ENCODE measurements at places on chromosomes 2 and 18. TPM values are rescaled to one million over a fixed set of nuclear protein-coding genes. Genes with fewer than 3 reads are reported as not detected.

GRCh38 chr2:125837128-125837527 lies 818.8 kb upstream of the GYPC start:
- no peak for DNase-seq

- DNase-seq: no peak
These were observed 630 bp downstream of the PPM1G start for GRCh38 chr2:27408601-27409320.

DNA sequence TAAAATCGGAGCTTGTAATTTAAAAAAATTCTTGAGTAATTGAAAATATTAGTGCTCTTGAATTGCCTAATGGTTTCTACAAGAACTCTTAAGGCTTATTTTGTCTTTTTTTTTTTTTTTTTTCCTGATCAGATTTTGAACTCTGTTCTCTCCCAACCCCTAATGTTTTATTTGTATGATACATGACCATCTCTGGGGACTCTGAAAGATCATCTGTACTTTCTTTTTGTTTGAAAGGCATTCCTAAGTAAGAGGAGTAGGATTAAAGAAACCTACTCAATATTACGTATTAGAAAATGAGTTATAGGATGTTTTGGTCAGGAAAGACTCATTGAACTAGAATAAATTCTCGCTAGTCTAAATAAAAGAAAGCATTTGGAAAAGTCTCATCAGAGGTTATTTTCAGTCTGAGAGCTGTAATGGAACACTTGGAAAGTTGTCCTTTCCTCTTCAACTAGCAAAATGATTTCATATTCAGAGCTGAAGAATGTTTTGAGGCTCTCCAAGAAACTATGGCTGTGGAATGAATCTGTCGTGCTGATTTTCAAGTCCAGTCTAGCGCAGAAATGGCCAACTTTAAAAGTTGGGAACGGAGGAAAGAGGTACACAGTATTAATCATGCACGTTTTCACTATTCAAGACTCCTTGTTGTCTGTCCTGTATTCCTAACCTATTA lies 182.7 kb downstream of the PRPF40A start:
- DNase-seq: no peak

DNA sequence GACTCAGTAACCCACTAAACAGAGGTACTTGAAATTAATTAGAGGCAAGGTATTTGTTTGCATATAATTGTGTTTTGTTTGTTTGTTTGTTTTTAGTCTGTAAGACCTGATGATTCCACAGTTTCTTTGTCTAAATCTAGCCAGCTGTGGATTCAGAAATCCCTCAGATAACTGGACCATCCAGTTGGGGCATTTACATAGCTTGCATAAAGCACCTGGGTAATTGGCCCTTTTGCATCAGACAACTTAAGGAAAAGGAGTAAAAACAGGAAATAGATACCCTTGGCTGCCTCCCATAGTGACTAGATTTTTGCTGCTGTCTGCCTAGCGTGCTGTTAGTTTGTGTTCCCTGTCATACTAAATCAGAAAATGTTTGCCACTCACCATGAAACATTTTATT lies 46.6 kb upstream of the XIRP2 start:
- no peak for DNase-seq

DNA sequence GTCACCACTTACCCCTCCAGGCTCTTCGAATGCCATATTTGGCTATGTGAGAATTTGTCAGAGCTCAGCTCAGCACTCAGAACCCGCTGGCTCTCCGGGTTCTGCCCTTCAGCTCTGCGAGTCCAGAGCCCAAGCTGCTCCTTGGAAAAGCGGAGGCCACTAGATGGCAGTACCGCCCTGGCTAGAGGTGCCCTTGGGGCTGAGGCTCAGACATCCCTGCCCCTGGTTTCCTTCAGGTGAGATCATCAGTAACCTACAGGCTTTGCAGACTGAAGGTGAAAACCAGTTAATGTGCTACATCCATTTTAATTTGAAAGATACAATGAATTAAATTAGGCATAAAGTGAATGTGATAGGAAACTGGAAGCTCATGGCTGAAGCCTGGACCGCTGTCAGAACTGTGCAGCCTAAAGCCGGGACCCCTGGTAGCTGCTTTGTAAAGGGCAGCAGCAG lies 285.6 kb downstream of the AGAP1 start:
- DNase-seq: peak; percentile 63

- no peak for DNase-seq
These were observed 66.3 kb downstream of the NYAP2 start for GRCh38 chr2:225465827-225466226.

GRCh38 chr2:119700866-119701265 lies 21.9 kb downstream of the TMEM177 start:
- DNase-seq: no peak

DNA sequence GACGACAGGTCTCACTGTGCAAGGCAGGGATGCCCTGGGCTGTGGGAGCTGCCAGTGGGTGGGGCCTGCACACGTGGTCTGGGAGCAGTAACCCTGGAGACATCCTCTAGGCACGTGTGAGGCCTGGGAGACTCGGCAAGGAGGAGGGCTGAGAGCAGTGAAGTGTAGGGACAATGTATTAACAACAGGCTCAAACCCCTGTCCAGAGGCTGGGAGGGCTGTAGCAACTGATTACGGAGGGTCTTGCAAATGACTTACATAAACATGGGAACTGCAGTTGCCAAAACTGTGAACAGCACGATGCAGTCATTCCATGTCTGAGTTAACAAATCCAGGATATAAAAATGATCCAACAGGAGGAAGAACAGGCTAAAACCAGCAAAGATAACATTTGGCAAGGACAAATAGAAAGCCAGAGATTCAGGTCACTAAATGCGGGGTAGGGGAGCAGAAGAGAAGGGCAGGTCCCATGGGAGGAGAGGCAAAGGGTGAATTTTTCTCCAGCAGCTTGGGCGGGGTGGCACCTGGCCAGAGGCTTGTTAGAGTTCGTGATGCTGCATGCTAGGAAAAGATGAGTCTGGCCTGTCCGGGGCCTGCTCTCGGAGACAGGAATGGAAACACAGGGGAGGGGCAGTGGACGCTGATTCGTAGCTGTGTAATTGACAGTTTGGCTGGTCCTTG lies 44.9 kb downstream of the CYP27C1 start:
- no peak for DNase-seq

DNA sequence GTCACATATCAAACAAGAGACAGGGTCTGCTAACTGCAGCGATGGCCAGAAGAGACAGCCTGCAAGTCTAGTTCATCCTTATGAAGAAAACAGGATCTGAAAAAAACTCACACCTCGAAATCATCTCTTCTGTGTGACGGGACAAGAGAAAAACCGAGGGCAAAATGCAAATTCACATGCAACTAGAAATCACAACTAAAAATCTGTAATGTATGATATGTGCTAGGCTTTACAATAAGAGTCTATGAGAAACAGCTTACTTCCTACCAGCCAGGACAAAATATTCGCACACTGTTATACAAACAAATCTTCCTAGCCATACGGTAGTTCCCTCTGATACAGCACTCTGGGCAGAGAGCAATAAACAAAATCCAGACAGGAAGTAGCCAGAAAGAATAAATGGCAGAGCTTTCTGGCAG lies 48.8 kb downstream of the ANKRD44 start:
- no peak for DNase-seq

GRCh38 chr18:66838340-66838987 lies 234.6 kb upstream of the CDH19 start:
- no peak for DNase-seq

- DNase-seq: no peak
These were observed 157.4 kb upstream of the RGPD4 start for GRCh38 chr2:107669335-107669734.

VWC2L gene
- polyA plus RNA-seq: 0.10 TPM

GPR55 gene
- 0.19 TPM for polyA plus RNA-seq

PRKAG3 gene
- polyA plus RNA-seq: not detected

SPP2 gene
- polyA plus RNA-seq: not detected

SNTG2 gene
- polyA plus RNA-seq: 2.1 TPM

ALS2 gene
- 25.9 TPM for polyA plus RNA-seq

NAPG gene
- polyA plus RNA-seq: 24.9 TPM

ERMN gene
- 0.18 TPM for polyA plus RNA-seq

Data from right renal pelvis (tissue), 4 donors.